ENCODE measurements at places on chromosomes 2 and 18.

- peak; percentile 54 for DNase-seq
These were observed 135.8 kb downstream of the HDAC4 start for GRCh38 chr2:239264838-239265651.

GRCh38 chr2:80073134-80073561 lies 231.4 kb downstream of the LRRTM1 start:
- DNase-seq = no peak

DNA sequence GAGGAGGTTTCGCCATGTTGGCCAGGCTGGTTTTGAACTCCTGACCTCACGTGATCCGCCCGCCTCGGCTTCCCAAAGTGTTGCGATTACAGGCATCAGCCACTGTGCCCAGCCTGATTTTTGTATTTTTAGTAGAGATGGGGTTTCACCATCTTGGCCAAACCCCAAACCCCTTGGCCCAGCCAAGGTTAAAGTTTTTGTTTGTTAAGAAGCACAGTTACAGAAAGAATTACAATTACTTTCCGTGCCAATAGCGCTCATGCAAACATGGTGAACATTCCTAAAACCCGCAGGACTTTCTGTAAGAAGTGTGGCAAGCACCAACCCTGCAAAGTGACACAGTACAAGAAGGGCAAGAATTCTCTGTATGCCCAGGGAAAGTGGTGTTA lies 26.1 kb downstream of the ITSN2 start:
- no peak for DNase-seq

GRCh38 chr18:46325895-46326294 lies 221.7 kb downstream of the HAUS1 start:
- no peak for DNase-seq

- DNase-seq = no peak
These were observed 424.3 kb downstream of the SLC4A3 start for GRCh38 chr2:220051716-220052115.

GRCh38 chr18:79545255-79545654 lies 134.3 kb upstream of the CTDP1 start:
- DNase-seq = no peak

DNA sequence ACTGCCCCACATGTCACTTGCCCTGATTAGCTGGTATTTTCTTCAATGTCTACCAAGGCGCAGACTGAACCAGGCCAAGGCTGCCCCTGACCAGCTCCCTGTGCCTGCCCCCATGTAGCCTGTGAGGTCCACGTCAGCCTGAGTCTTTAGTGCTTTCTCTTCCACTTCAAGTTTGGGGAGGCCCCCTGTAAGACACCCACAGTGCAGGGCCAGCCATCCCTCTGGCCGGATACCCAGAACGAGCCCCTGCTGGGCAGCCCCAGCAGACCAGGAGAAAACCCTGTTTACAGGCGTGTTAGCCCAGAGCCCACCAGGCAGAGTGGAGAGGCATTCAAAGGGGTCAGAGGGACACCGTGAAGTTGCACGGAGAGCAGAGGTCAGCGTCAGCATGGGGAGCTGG lies 92.4 kb downstream of the TFCP2L1 start:
- DNase-seq = no peak

GRCh38 chr18:36481201-36481657 lies 183.7 kb downstream of the FHOD3 start:
- DNase-seq = no peak
